PC-3 (cell line): ENCODE measurements at places on chromosomes 11 and 22.

GRCh38 chr11:22084056-22084455 is 108.8 kb upstream of the ANO5 start:
- no peak for DNase-seq

GRCh38 chr11:61654397-61654829 is 25.8 kb upstream of the DAGLA start:
- no peak for DNase-seq

DNA sequence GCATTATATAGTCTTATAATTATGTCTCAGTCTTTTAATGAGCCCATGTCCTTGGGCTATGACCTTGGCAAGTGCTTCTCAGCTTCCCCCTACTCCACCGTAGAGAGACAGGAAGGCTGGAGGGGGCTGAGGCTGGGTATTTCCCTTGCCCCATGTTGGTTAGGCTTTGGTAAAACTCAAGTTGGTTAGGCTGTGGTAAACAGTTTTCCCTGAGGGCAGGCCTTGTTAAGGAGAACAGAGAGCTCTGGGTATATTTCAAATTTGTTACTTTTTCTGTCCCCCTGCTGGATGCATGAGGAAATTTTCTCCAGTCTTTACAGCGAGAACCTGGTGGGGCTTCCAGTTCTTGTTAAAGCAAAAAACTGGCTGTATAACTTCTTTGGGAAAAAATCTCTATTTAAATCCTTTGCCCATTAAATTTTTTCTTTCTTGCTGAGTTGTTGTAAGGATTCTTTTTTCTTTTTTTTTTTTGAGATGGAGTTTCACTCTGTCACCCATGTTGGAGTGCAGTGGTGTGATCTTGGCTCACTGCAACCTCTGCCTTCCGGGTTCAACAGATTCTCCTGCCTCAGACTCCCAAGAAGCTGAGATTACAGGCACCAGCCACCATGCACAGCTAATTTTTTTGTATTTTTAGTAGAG is 12.2 kb upstream of the DCHS1 start:
- DNase-seq = peak; percentile 52

GRCh38 chr11:117601006-117601708 is 195.9 kb downstream of the DSCAML1 start:
- no peak for DNase-seq

- no peak for DNase-seq
Measured at GRCh38 chr22:25076336-25076735, 123.3 kb upstream of the CRYBB3 start.
